NCI-H345 (cell line): ENCODE measurements at places on chromosomes 11 and 22.

DNA sequence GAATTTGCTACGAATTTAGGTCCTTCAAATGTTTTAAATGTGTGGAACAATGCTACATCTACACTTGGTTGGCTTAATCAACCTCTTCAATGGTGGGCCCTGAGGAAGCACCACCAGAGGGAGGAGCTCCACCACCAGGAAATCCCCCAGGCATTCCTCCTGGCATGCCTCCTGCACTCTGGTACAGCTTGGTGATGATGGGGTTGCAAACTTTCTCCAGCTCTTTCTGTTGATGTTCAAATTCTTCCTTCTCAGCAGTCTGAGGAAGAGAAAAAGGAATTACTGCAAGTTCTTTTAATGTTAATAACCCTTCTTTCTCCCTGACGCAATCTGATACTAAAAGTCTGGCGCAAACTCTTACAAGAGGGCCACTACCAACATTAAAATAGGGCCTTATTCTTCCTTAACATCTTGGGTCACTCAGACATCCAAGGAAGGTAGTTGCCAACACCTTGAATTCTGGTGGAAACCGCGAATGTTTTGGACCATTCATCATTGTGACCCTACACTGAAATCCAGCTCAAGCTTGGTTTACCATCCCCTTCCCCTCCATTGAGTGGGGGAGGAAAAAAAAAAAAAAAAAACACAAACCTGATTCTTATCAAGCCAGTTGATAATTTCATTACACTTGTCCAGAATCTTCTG, 4.2 kb downstream of the HSPA8 start:
- no peak for DNase-seq

DNA sequence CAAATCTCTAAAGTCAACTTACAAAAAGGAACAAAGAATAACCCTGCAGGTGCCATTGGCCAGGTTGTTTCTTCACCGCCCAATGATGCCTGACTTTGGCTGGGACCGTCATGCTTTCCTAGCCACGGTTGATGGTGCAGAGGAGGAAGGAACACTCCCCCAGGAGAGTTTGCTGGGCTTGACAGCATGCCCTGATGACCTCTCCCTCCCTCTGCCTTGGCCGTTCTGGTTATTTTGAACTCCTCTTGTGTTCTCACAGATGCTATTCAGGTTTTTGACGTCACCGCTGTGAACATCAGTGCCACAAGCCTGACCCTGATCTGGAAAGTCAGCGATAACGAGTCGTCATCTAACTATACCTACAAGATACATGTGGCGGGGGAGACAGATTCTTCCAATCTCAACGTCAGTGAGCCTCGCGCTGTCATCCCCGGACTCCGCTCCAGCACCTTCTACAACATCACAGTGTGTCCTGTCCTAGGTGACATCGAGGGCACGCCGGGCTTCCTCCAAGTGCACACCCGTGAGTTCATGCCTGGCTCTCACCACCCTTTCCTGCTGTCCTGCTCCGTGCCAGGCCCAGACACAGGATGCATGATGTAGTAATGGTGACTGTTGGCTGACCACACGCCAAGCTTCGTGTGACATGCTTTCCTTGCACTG, 89.0 kb upstream of the OR4B1 start:
- DNase-seq = no peak

DNA sequence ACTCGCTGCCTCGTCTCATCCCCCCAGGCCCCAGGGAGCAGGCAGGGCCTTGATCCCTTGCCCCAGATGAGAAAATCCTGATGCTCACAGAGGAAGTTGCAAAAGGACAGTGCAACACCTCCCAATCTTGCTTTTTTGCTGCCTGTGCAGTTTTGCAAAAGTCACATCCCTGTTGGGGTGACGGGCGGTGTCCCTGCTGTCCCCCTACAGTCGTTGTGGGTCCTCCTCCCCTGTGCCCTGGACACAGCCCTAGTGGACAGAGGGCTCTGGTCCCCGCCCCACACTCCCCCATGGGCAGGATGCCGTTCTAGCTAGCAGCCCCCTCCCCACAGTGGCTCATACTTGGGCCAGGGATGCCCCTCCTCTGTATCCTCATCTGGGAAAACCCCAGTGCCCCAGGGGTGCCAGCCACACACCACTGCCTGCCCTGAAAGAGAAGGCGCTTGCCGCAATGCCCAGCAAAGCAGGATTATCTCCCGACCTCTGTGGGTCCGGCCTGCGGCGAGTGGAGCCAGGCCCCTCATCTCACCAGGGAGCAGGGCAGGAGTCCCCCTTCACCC, 18.4 kb upstream of the CTSD start:
- no peak for DNase-seq

DNA sequence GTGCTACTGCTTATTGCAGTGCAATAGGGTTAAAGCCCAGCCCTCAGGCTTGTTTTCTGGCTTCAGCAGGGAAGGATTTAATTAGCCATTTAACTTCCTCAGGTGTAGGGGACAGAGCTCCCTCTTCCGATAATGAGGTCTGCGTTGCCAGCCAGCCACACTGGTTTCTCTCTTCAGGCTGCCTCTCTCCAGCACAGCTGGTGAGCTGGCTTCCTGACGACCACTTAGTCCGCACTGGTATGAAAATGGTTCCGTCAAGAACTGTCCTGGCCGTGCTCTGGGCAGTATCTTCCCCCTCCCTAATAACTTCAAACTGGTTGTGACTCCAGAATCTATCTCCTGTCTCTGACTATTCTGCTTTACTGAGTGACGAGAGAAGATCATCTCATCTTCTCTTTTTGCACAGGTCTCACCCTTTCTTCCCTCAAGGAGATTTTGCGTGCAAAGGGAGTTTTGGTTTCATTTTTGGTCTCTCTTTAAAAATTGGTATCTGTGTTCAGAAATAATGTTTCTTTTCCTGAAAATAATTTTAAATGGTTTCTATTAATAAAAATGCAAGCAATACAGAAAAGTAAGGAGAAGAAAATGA, 49.2 kb downstream of the CNTN5 start:
- peak; percentile 75 for DNase-seq

DNA sequence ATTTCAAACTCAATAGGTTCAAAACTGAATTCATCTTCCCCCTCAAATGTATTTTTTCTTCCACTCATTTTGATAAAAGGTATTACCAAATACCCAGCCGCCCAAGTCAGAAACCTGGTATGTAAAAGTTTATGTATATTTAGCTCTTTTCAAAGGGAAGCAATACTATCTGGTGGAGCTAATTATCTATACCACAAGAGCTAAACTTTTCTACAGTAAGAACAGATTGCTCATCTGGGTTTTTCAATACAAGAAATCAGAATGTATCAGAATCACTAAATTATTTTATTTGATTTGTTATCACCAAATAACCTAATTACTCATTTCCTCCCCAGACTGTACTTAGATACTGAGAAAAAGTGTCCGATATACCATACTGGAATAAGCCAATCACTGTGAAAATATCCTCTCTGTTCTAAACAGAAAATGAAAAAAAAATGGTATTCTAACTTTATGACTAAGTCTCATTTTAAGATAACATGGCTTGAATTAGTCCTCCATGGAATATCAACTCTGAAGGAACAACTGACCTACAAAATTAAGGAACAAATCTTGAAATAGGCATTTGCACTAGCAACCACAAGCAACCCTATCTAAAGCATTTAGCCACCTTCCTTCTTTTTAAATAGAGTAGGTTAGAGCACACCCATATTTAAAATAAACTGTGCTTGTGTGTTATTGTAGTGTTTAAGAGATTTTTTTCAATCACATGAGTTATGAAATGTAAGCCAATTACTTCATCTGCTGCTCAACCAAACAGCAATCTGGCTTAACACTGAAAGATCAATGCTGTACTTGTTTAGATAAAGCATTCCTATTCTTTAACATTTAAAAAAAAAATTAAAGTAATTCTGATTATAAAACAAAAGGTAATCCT, 35.0 kb downstream of the RDX start:
- no peak for DNase-seq

DNA sequence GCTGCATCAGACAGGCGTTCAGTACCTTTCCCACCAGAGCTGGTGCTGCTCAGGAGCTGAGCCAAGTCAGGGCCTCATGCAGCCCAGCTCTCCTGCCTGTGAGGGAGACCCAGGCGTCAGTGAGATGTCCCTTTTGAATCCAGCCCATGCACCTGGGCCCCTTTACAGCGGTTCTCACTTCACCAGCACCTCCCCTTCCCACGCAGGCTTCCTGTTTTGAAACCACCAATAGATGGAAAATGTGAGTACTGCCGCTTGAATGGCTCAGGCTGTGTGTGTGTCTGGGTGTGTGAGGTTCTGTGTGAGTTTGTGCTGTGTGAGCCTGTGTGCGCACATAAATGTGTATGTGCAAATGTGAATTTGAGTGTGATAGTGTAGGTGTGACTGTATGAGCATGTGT, 88.4 kb downstream of the UBASH3B start:
- DNase-seq = no peak

GRCh38 chr22:29165321-29166060, 40.2 kb upstream of the EMID1 start:
- no peak for DNase-seq

- no peak for DNase-seq
These were observed 8.9 kb upstream of the NLRP6 start for GRCh38 chr11:269146-269890.

GRCh38 chr11:112352907-112353306, 92.2 kb upstream of the PLET1 start:
- no peak for DNase-seq

GRCh38 chr11:13862845-13863392, 99.6 kb upstream of the SPON1 start:
- DNase-seq = no peak

DNA sequence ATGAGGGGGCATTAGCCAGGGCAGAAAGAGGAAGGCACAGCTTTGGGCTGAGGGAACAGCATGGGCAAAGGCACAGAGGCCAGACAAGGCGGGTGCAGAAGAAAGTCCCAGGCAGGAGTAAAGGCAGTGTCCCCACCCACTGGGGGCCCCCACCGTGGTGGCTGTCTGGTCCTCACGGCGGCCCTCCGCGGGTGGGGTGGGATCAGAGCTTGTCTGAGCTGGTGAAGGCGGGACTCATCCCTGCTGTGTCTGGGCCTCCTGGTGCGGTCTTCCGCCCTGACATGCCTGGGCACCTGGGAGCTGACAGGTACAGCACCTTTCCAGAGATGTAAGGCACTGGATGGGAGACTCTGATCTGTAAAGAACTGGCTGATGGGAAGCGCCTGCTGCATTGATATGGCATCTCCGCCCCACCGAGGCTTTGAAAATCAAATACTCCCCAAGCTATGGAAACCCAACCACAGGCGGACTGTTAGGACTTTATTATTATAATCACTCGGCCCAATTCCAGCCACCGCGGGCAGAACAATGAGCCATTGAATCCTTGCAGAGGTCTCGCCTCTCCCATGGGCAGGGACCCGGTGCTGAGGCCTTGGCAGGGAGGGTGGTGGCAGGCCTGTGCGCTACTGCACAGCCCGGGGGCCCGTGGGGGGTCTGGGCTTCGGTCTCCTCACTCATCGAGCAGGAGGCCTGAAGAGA, 14.2 kb upstream of the GNB1L start:
- DNase-seq = peak; percentile 4

DNA sequence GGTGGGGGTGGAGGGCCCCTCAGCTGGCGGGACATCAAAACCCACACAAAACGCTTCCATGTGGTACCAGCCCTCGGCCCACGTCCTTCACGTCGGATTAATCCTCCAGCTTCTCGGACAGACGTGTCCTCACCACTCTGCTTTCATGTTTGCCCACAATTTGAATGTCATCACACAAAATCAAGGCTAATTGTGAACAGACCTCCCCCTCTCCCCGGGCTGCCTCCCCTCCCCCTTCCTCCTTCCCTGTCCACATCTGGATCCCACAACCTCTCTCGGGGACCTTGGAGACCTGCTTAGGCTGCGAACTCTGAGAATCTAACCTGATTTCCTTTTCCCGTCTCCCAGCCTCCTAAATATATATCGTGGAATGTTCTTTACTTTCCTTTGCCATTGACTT, 262.9 kb downstream of the MN1 start:
- DNase-seq = no peak

- no peak for DNase-seq
These were observed 217.4 kb downstream of the BARX2 start for GRCh38 chr11:129593098-129593497.

- DNase-seq = no peak
These were observed 74.7 kb downstream of the CHST1 start for GRCh38 chr11:45590743-45591142.

GRCh38 chr11:93654226-93654625, 7.3 kb upstream of the CEP295 start:
- DNase-seq = no peak

- no peak for DNase-seq
These were observed 89.4 kb downstream of the PPP6R3 start for GRCh38 chr11:68549789-68550484.
